CD4-positive, alpha-beta T cell treated with Interleukin-10 for 1 hour (primary cell): ENCODE measurements at places on chromosomes 3 and 15.

- no peak for DNase-seq
These were observed 1.3 kb downstream of the SLC27A2 start for GRCh38 chr15:50183112-50183794.

GRCh38 chr3:184183679-184184078 is 2.3 kb upstream of the ABCF3 start:
- DNase-seq: no peak

DNA sequence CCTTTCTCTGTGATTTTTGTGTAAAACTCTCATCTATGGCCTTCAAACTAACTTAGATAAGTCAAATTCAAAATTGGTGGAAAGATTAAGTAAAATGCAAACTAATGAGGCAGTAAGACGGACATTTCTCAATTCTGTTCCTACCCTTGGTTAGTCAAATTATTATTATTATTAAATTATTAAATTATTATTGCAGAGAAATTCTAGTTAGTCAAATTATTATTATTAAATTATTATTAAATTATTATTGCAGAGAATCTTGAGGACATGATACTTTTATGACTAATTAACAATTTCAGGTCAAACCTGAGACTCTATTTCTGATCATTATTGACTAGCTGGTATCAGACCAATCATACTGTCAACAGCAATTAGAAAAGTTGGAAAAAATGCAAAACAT is 845.0 kb upstream of the NECTIN3 start:
- no peak for DNase-seq

GRCh38 chr3:105821433-105821832 is 47.4 kb downstream of the CBLB start:
- DNase-seq: no peak

DNA sequence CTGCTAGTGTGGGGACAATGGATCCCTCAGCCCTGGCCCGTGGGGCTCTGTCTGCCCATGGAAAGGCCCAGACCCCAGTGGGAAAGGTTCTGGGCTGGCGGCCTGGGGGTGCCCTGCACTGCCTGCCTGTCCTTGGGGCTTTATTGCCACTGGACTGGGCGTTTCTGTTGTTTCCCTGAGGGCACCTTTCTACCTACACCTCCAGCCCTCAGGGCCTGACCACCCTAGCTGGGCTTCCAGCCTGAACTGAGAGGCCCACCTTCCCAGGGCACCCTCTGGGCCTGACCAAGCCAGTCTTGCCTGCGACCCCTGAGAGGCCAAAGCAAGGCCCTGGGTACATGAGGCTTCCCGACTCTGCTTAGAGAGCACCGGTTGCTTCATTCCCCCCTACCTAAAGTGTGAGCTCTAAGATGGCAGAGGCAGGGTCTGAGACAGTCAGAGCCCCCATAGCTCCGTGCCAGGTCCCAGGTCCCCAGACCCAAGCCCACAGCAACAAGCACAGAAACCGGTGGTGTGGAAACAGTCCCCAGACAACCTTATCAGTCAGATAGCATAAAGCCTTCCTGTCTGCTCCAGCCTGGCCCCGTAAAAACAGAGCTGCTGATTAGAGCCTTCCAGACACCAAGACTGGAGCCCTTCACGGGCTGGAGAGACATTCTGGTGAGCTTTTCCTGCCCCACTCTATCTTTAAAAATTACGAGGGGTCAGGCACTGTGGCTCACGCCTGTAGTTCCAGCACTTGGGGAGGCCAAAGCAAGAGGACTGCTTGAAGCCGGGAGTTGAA is 102.8 kb downstream of the CHSY1 start:
- DNase-seq: no peak

GRCh38 chr3:155242342-155242741 is 51.1 kb downstream of the STRIT1 start:
- DNase-seq: no peak

DNA sequence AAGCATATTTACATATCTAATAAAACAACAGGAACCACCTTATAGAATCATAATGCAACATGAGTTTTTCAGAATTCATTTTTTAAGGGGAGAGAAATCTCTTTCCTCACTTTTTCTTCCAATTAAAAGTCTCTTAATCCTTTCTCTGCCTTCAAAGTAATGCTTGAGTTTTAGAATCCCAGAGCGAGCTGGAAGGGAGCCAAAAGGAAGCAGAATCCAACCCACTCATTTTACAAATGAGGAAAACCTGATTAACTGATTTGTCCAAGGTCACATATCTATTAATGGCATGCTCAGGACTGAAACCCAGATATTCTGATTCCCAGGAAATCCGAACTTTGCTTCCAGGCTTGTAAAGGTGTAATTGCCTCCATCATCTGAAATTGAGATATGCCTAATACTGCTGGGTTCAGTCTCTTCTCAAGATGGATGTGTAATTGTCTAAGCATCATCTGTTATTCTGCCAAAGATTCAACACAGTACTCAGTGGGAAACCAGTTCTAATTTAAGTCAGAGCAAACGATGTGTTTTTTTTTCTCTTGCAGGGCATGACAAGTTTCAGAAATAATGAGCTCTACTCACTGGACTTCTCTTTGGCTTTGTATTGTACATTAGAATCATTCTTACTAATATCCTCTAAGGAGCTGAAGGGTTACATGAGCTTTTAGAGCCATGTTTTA is 481.4 kb upstream of the CFAP20DC start:
- DNase-seq: no peak

DNA sequence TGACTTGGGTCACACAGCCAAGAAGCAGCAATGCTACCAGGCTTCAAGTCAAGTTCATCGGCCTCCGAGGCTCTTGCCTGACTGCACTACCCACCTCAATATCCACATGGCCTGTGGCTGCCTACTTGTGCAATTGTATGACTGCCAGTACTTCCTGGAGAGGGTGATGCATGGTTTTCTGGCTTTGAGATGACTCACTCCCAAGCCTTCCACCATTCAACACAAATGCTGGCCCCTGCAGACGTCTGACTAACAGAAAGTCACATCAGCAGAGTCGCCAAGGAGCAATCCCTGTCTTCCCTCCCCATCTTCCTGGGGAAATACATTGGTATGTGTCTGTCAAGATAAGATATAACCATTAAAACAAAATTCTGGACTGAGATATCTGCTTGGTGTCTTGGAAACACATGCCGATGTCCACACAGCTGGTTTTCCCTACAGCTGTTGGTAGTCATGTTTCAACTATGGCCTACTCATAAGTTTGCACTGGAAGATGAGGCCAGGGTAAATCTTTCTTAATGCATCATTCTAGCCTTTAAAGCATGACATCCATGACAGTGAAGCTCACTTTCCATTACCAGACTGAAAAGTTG is 79.6 kb upstream of the SPATA12 start:
- peak; percentile 11 for DNase-seq

- DNase-seq: no peak
These were observed 18.9 kb upstream of the ALCAM start for GRCh38 chr3:105347625-105348302.

- no peak for DNase-seq
These were observed 326.8 kb upstream of the ROBO1 start for GRCh38 chr3:80094589-80094988.

DNA sequence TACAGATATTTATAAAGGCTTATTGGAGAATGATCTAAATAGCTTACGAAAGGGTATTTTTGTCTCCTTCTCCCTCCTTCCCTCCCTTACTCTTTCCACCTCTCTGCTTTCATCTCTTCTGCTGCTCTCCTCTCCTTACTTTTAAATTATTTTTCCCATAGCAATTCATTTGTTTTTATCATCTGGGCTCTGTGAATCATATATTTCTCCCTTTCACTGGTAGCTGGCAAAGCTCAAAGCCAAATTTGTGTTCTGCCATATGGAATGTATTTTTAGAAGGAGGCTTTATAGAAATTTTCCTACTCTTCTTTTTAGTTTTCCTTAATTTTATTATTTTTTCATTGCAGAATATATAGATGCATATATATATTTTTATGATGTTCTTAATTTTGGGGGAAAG is 385.8 kb downstream of the C3orf38 start:
- no peak for DNase-seq

DNA sequence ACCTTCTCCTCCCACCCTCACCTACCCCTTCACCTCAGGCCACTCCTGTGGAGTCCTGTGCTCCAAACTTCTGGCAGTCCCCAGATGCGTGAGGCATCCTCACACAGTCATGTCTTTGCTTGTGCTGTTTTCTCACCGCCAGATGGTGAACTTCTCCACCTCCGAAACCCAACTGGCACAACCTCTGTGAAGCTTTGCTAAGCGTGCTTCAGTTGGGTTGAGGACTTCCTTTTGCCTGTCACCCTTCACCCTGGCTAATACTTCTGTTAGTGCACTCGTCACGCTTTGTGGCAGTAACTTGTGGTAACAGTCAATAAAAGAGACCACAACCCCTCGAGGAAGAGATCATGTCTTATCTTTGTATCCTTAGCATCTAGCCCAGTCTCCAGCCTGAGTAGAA is 42.0 kb upstream of the SKOR1 start:
- peak; percentile 66 for DNase-seq

DNA sequence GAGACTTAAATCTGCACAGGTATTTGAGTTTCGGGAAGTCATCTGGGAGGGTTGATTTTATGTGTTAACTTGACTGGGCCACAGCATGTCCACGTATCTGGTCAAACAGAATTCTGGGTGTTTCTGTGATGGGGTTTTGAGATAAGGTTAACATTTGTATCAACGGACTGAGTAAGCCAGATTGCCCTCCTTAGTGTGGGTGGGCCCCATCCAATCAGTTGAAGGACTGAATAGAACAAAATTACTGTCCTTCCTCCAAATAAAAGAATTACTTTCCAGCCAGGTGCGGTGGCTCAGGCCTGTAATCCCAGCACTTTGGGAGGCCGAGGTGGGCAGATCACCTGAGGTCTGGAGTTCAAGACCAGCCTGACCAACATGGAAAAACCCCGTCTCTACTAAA is 399.3 kb downstream of the MAGI1 start:
- DNase-seq: no peak

- DNase-seq: no peak
These were observed 139.1 kb downstream of the ZBTB20 start for GRCh38 chr3:115007966-115008365.

GRCh38 chr15:73843787-73844186 is 29.6 kb upstream of the TBC1D21 start:
- no peak for DNase-seq

DNA sequence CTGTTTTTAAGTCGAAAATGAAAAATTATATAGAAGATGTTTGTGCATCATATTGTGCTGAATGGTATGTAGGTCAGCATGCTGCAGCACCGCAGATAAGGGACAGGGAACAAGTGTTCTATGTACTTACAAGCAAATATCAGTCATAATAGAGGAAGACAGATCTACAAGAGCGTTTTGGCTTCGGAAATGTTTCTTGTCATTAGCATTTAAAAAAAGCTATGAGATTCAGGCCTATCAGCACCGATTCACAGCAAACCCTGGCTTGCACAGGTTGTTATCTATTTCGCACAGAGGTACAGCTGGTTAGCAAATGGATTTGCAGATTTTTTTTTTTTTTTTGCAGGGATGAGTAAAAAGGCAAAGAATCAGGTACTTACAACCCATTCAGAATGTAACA is 204.2 kb upstream of the TBC1D5 start:
- DNase-seq: no peak

- DNase-seq: no peak
These were observed 12.5 kb downstream of the MAP6D1 start for GRCh38 chr3:183812761-183813445.

GRCh38 chr3:117035745-117036144 is 326.2 kb downstream of the TUSC7 start:
- no peak for DNase-seq

DNA sequence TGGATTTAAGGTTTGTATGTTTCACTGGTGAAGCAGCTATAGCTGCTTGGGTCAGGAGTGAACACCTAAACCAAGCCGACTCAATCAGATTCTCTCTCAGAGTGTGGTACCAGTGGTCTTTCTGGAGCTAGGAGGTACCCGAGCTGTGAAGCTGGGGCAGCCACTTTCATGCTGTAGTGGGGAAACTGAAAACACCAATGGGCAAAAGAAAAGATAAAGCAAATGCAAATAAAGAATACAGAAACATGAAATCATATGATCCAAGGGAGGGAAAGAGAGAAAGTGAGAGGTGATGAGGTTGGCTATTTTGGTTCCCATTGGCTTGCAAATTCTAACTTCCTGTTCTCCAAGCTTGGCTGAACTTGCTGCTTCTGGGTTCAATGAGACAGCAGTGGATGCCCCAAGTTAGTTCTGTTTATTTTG is 212.3 kb upstream of the CFAP20DC start:
- DNase-seq: no peak

- no peak for DNase-seq
These were observed 119.0 kb upstream of the MEF2A start for GRCh38 chr15:99446565-99447496.

GRCh38 chr3:113218681-113219045 is 7.3 kb downstream of the BOC start:
- DNase-seq: no peak

GRCh38 chr3:176692966-176693785 is 504.1 kb downstream of the TBL1XR1 start:
- DNase-seq: no peak

DNA sequence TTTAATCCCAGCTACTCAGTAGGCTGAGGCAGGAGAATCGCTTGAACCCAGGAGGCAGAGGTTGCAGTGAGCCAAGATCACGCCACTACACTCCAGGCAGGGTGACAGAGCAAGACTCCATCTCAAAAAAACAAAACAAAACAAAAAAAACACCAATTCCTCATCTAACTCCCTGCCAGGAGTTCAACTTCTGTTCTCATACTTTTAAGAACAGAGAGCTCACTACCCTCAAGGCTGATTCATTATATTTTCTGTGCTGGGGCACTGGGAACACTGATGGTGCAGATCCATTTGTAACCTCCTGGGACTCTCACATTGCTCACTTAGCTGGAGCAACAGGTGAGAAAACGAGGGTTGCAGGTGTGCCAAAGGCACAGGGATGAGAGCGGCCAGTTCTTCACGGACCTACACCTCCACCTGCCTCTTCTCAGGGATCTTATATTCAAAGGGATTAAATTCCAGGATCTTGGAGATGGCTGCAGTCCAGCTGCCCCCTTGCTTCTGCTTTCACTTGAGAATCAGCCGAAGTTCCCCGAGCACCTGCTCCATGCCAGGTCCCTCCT is 12.3 kb upstream of the CSK start:
- no peak for DNase-seq

DNA sequence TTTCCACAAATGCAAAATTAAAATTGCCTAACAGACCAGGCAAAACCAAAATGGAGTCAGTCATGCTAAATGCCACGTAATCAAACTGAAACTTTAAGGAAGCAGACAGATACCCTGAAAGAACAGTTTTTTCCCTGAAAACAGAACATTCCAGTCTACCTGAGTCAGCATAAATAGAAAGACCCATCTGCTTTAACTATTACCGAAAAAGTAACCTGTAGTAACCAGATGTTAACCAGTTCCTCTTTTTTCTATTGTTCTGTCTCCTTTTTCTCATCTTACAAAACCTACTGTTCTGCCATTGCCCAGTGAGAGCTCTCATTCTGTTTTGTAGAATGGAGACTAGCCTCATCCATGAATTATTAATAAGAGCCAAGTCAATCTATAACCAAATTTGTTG is 286.0 kb downstream of the CACNA2D3 start:
- DNase-seq: no peak

GRCh38 chr3:194837457-194838127 is 151.9 kb downstream of the FAM43A start:
- DNase-seq: no peak
